T-helper 17 cell (primary cell): ENCODE measurements at places on chromosomes 3 and 15.

DNA sequence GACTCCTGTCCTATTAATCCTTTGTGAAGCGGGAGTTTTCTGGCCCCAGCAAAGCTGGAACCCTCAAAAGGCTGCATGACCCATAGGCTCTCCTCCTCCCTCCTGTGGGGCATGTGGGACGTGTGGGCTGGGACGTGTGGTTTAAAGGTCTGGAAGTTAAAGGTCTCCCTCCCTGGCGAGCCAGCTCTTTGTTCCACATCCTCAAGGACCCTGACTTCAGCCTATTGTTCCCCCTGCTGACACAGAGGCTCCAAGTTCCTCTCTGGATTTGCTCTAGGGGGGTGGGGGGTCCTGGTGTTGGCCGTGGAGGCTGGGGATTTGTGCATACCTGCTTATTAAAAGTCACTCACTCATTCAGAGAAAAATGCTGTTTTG, 44.2 kb downstream of the SMAD6 start:
- no peak for DNase-seq

DNA sequence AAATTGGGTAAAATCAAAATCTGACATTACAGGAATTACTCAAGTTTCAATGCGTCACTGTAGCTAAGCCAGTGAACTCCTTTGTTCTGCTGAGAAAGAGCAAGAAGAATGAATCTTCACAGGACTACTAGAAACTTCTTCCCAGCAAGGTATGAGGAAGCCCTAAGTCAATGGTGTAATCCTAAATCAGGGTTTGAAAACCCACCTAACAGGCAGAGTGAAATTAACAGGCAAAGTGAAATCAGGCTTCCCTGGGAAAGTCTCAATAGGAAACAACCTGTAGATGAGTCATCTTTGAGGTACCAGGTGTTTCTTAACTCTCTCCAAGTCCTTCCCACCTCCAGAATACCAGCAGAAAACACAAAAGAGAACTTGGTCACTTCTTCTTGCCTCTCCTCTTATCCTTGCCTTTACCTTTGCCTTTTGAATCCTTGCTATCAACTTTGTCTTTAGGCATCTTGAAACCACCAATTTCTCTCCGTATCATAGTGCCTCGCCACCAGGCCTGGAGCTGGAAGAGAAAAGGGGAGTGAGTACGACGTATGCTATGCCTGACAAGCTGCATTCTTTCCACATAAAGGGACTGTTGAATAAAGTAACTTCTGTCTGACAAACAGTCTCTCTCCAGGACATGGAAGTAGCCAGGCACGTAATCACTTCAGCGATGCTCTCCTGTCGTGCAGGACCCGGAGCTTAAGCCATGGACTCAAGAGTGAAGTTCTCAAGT, 60.6 kb upstream of the RPL35A start:
- DNase-seq = no peak

DNA sequence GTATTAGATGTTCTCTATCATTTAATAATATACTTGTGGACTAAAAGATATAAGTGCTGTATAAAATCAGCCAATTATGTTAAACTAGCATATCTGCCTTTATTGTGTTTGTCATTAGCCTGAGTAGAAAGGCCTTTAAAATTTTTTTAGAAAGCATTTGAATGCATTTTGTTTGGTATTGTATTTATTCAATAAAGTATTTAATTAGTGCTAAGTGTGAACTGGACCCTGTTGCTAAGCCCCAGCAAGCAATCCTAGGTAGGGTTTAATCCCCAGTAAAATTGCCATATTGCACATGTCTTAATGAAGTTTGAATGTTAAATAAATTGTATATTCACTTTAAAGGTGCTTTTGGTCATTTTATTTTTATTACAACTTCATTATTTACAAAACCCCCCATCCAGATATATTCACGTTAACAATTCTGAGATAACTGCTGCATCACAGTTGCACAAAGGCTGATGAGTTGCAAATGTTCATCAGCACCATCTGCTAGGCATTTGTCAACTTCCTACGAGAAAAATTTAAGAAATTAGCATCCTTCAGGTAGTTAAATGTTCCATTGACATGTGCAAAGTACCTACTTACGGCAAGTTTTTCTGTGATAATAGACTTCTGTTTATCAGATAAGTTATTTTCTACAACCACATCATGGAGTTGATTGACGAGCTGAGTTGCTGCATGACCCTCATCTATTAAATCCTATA, 6.3 kb downstream of the EIF4A2 start:
- DNase-seq = no peak

DNA sequence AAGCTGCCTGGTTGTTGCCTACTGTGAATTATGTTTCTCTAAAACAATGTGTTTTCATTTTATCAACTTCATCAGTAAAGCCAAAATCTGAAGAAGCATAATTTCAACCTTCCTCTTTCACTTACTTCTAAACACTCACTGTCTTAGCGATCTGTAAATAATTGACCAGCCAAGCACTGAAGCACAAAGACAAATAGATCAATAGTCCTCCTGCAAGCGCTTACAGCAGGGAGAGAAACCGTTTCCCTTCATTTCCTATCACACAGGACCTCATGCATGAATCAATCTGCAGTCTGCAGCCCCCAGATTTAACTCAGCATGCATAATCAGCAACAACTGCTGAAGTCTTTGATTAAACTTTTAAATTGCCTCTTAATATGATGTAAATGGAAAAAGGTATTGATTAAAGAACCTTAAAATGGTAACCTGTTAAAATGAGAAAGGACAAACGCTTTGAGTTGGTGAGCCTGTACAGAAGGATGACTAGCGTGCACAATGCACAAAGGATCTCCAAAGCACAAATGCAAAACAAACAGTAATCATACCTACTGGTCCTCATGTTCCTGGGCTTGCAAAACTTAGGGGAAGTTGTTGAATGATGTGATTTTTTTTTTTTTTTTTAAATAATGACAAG, 370.2 kb upstream of the ZNF385D start:
- no peak for DNase-seq

- DNase-seq = no peak
Measured at GRCh38 chr15:90912770-90913075, 9.6 kb downstream of the MAN2A2 start.

DNA sequence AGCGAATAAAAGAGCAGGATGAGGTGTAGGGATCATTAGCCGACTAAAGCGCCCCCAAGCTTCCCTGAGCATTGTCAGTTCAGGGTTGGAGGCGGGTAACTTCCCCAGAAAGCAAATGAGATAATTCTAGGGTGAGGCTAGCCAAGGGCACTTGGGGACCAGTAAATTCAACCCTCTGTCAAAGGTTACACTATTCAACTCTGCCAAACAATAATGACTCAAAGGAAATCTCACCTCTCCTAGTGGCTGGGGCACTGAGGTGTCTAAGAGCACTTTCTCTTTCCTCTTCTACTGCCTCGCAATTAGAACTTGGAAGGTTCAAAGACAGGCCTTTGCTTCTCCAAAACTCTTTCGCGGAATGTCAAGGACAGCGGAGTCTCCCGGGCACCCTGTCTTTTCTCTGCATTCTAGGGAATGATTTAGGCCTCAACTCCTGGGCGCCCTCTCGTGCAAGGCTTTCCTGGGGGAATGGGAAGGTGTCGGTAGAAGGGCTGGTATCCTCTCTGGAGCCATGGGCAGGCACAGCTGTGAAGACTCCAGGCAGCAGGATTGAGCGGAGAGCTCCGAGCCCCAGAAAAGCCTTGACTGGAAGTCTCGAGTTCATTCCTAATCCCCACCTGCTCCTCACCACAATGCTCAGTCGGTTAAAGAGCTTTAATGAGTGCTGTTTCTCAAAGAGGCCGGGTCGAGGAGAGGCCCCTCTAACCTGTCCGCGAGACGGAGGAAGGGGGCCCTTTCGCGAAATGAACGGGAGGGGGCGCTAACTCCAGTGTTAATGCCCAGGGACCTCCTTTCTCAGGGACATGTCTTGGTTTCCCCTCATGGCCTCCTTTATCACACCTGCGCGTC, 21.9 kb downstream of the ZIC4 start:
- no peak for DNase-seq

DNA sequence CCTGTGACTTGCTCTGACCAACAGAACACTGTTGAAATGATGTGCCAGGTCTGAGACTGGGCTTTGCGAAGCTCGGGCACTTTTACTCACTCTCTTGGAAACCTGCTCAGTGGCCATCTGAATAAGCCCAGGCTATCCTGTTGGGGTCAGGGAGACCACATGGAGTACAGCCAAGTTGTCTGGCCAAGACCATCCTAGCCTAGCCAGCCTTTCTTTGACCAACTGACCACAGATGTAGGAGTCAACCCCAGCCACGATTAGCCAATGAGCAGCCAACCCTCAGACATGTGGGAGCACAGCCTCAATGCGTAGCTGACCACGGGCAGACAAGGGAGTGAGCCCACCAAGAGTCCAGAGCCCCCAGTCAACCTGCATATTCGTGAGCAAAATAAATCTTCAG, 26.1 kb downstream of the CCR9 start:
- DNase-seq = no peak

- no peak for DNase-seq
Measured at GRCh38 chr3:66693461-66694031, 192.7 kb upstream of the LRIG1 start.

DNA sequence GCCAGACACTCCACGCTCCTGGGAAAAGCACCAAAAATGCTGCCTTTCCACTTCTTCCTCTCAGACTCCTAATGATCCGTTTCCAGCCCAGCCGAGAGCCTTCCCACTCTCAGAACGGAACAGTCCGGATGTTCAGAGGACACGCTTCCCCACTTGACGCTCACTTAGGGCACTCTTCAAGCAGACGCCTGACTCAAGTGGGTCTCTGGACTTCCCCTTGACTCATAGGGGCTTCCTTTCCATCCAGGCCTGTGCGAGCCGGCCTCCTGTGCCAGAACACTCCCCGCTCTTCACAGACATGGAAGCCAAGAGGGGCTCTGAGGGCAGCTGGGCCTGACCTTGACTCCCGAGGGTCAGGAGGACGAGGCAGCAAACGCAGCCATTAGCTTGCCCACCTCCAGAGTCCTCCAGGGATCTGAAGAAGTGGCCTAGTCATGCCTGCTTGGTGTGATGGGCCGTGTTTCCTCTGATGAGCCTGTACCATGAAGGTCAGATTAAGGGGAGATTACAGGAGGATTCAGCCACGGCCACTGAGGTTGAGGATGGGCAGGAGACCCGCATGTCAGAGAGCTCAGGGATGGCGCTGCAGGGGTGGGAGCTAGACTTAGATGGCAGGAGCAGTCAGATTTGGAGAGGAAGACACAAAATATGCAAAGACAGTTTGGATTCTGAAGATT, 114.7 kb upstream of the TLE3 start:
- DNase-seq = no peak

- no peak for DNase-seq
Measured at GRCh38 chr3:74410276-74410941, 204.1 kb downstream of the CNTN3 start.

DNA sequence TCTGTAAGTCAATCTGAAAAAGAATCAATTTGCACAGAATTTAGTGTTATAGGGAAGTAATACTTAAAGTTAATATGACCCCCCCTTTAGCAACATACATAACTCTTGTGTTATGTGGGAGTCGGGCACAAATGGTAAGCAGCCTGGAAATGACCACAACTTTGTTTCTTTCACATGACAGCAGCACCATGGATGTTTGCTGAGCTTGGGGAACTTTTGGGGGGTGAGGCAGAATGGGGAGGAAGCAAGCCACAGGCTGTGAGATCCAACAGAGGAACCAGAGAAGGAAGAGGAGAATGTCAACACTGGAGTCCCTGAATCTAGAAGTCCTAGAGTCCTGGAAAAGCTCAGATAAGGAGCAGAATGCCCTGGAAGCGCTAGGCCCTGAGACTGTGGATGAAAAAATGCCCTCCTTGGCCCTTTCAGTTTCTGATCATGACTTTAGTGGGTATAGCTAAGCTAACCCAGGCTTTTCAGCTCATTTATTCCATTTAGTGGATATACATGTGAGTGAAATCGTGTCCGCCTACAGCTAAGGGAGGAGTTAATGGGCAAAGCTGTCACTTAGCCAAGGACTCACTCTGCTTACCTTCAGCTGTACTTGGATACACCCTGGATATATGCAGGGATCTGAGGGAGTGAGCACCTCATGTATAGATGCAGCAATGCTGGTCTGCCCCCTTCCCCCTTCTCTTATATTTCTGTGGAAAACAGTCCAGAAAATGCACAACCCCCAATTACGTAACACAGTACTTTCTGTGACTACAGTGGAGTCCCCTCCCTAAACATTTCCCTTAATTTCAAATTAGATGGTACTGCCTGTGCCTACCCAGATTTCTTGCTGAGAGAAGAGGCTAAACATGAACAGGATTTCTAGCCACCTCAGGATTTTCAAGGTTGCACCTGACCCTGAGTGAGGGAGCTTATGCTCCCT, 39.1 kb downstream of the CFAP91 start:
- DNase-seq = no peak

DNA sequence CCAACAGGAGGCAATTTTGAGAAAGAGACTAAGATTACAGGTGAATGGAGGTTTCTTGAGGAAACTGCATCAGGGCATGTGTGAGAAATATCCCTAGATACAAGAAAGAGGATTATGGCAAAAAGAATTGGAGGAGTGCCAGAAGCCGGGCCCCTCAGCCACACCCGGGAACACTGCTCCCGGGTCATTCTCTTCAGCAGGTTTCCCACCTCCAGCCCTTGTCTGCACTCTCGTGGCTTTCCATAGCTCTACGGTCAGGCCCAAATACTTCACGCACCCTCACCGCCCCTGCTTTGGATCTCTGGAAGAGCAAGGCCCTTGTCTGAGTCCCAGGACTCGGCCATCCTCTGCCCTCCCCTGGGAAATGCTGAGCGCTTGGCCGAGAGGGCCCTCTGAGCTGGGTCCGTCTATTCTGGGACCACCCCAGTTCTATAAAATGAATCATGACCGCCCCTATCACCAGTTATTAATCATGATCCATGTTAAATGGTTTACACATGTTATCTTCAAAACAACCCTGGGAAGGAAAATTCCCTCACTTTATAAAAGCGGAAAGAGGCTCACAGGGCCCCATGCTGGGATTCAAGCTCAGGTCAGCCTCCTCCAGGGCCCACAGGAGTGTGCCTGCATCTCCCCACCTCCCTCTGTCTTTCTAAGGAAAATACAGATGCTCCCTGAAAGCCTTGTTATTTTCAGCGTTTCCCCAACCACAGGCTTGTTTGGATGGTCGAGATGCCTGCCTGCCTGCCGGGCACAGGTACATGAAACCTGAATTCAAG, 38.8 kb upstream of the SPTBN5 start:
- no peak for DNase-seq

DNA sequence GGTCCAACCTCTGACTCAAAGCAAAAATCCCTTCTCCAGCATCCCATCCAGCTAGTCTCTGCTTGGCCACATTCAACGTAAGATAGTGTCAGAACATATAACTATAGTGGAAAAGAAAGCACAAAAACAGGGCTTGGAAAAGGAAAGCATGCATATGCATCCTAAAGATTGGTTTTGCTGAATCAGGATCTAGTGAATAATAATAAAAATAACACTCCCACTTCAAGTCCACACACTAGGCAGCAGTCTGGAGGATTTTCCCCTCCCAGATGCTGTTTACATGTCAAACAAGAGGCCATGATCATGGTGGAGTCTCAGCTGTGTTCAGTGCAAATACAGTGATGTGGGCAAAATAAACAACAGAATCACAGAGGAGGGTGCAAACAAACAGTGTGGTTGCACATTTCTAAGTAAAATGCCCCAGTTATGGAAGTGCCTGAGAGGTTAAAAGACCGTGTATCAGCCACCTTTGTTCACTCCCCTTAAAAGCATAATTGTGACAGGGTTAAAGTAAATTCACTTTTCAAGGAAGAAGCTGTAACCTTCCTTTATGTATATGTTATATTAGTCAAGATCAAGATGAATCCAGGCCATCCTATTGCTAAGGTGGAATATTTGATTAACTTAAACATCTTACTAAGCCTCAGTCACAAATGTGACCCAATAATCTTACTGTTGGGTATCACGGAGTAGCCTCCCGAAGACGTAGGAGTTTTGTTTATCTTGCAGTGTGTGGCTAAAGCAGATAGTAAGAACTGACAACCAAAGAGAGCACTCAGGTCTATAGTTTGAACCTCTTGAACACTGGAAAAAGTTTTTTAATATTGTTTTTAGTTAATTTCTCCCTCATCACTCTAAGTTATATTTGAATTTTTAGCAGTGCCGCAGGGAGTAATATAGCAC, 424.5 kb downstream of the SOX2 start:
- DNase-seq = no peak
